ENCODE measurements at places on chromosomes 2 and 18. TPM values are rescaled to one million over a fixed set of nuclear protein-coding genes. Genes with fewer than 3 reads are reported as not detected.

The IL18RAP gene
- polyA plus RNA-seq: 0.39 TPM

The ACTR2 gene
- polyA plus RNA-seq: 125 TPM

The ABCG5 gene
- 0.10 TPM for polyA plus RNA-seq

The RPS27A gene
- polyA plus RNA-seq: 2,075 TPM

The PRKAG3 gene
- polyA plus RNA-seq: 20.4 TPM

The BOLL gene
- 1.6 TPM for polyA plus RNA-seq

The FOXI3 gene
- not detected for polyA plus RNA-seq

The CDK5R2 gene
- polyA plus RNA-seq: not detected

The TEX44 gene
- not detected for polyA plus RNA-seq

The C1QL2 gene
- polyA plus RNA-seq: not detected

The RUFY4 gene
- not detected for polyA plus RNA-seq

The CYRIA gene
- polyA plus RNA-seq: 5.6 TPM

The HOXD3 gene
- 0.96 TPM for polyA plus RNA-seq

The ATOH8 gene
- polyA plus RNA-seq: 20.5 TPM

The CYS1 gene
- polyA plus RNA-seq: 14.1 TPM

The KYNU gene
- polyA plus RNA-seq: 0.80 TPM

The CDCA7 gene
- polyA plus RNA-seq: 19.6 TPM

The SPR gene
- 3.8 TPM for polyA plus RNA-seq

The SRD5A2 gene
- polyA plus RNA-seq: not detected

The NEURL3 gene
- 0.13 TPM for polyA plus RNA-seq

The NT5C1B gene
- 0.23 TPM for polyA plus RNA-seq

The PLCD4 gene
- polyA plus RNA-seq: 58.5 TPM

The NCOA1 gene
- polyA plus RNA-seq: 87.9 TPM

The DNAJB2 gene
- 83.1 TPM for polyA plus RNA-seq

The GAL3ST2 gene
- polyA plus RNA-seq: not detected

The C2orf78 gene
- not detected for polyA plus RNA-seq

The KCNG3 gene
- polyA plus RNA-seq: not detected

The MPP4 gene
- 0.09 TPM for polyA plus RNA-seq

The CNNM4 gene
- polyA plus RNA-seq: 30.0 TPM

The CYP27A1 gene
- polyA plus RNA-seq: 17.7 TPM

The CNTNAP5 gene
- polyA plus RNA-seq: 0.27 TPM
